CD8-positive, alpha-beta T cell (primary cell): ENCODE measurements at places on chromosomes 1 and 21.

DNA sequence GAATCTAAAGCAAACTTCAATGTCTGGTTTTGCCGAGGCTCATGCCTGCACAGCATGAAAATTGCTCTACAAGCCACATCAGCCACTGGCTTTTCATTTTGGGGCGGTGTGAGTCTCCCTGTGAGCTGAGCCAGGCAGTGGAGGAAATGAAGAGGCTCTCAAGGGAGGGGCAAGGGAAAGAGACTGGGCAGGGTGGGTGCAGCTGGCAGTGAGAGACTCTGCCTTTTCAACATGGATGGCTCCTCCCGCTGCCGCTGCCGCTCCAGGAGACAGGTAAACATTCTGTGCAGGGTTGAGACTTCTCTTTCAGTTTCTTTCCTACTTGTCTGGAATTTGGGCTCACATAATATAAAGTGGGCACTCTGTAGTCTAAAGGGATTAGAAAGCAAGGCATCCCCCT is 11.3 kb upstream of the CTSE start:
- no peak for DNase-seq

DNA sequence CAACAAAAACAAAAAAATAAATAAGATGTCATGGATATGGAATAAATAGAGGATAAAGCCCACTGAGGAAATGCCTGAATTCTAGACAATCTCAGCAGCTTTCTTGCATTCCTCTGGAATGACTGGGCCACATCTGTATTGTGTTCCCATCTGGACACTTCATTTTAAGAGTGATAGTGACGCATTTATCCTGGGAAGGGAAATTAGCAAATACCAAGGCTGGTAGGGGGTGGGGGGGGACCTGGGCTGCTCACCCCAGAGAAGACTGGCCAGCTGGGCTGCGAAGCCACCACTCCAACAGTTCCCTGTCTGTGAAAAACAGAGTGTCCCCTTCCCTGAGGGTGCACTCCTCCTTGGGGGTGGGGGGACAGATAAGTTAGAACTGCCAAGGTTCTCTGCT is 106.3 kb downstream of the HIVEP3 start:
- no peak for DNase-seq

GRCh38 chr21:26818906-26819305 is 26.3 kb downstream of the ADAMTS1 start:
- no peak for DNase-seq

DNA sequence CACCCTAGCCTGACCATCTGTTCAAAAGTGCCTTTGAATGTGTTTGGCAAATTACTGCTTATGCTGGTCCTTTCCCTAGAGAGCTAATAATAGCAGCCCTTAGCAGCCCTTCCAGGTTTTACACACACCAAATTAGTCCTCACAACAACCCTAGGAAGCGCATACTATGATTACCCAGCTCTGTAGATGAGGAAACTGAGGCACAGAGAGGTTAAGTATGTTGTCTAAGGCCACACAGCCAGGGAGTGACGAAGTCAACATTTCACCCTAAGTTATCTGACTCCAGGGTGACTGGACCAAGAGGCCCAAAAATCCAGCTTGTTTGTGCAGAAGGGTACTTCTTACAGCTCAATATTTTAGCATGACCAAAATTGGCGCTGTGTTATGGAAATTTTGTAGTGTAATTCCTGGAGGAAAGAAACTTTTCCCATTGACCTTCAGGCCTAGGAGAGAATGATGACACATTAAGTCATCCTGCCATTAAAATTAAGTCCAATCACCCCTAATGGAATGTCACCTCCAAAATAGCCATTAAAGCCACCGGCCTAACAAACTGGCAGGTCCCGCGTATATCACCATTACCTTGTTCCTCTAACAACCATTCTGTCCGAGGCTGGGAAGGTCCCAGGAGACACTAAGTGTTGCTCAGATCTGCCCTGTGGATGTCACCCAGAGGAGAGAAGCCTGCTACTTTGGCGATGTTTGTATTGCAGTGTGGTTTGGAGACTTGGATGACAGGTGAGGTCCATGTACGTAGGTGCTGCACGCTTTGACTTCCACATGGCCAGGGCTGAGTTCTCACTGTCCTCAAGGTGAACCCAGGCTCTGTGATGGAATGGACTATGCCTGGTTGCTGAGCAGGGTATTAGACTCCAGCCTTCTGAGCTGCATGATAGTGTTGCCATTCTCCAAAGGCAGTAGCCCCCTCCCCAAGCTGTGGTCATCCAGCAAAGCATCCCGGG is 258.3 kb downstream of the TOMM20 start:
- no peak for DNase-seq

- DNase-seq, result no peak
Measured at GRCh38 chr21:41361053-41361785, 608 bp upstream of the MX2 start.

GRCh38 chr1:3702528-3702927 is 49.7 kb upstream of the CCDC27 start:
- no peak for DNase-seq

- DNase-seq, result no peak
Measured at GRCh38 chr1:171751221-171751620, 9.4 kb upstream of the VAMP4 start.

DNA sequence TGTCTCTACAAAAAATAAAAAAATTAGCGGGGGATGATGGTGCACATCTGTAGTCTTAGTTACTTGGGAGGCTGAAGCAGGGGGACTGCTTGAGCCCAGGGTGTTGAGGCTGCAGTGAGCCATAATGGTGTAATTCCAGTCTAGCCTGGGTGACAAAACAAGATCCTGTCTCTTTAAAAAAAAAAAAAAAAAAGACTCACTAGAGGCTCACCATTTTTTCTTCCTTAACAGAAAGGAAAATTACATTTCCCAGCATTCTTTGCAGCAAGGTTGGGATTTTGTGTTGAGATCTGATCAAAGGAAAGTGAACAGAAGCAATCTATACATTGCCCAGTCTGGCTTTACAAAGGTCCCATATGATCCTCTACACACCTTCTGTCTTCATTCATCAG is 21.5 kb downstream of the GFI1 start:
- DNase-seq, result no peak

- peak; percentile 52 for DNase-seq
Measured at GRCh38 chr21:38805328-38806152, at the start of gene ETS2. Gene ETS2, plus strand, starts transcription at chr21:38805929. Its CDS starts 4,106 bp downstream, at chr21:38810035.

DNA sequence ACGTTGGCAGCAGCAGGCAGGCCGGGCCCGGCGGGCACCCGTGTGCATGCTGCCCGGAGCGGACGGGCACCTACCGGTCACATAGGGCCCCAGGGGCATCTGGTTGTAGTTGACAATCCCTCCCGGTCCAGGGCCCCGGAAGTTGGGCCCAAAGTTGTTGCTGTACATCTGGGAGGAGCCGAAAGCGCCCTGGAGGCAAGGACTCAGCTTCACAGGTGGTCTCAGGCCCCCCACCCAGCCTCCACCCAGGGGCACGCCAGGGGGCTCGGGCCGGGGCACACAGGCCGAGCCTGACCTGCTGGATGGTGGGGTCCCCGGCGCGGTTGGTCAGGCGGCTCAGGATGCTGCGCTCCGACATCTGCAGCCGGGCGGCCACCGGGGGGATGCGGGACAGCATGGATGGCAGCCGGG is 60.6 kb downstream of the KCNAB2 start:
- DNase-seq, result no peak

GRCh38 chr1:209130886-209131285 is 452.6 kb upstream of the CAMK1G start:
- DNase-seq, result no peak

GRCh38 chr1:41661428-41662060 is 177.1 kb upstream of the EDN2 start:
- DNase-seq, result no peak

DNA sequence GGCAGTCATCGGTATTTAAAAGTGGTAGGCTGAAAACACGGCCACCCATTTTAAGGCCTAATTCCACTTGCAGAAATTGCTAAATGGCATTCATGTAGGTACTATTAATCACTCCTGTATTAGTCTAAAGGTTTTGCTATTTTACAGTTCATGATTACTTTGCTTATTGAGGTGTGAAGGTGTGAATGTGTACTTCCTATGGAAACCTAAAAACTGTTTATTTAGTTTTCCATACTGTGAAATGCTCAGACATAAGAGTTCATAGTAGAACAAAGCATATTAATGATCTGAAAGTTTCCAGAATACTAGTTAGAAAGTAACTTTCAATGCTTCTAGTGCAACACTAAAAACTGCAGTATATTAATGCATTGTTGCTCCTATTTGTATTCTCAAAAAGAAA is 69.8 kb downstream of the ITGB3BP start:
- no peak for DNase-seq

- no peak for DNase-seq
Measured at GRCh38 chr1:119635811-119636390, 12.2 kb downstream of the ZNF697 start.

- DNase-seq, result no peak
Measured at GRCh38 chr1:5110508-5110907, 456.1 kb downstream of the AJAP1 start.

- no peak for DNase-seq
Measured at GRCh38 chr1:177600936-177601335, 368.9 kb downstream of the SEC16B start.

GRCh38 chr1:226786550-226786949 is 47.5 kb upstream of the ITPKB start:
- no peak for DNase-seq
